ENCODE measurements at places on chromosomes 16 and 17. TPM values are rescaled to one million over a fixed set of nuclear protein-coding genes. Genes with fewer than 3 reads are reported as not detected.

TBX6 gene
- 0.39 TPM for total RNA-seq

CNEP1R1 gene
- total RNA-seq: 37.9 TPM

KRTAP2-3 gene
- not detected for total RNA-seq

TEX14 gene
- total RNA-seq: 0.09 TPM

TNP2 gene
- not detected for total RNA-seq

BIRC5 gene
- total RNA-seq: 169 TPM

TBC1D3C gene
- not detected for total RNA-seq

LRRC75A gene
- 7.2 TPM for total RNA-seq

CDRT4 gene
- total RNA-seq: 18.2 TPM

ACSM5 gene
- not detected for total RNA-seq

- H3K36me3 ChIP-seq: no peaks in the 10 kb centered on the region
- no peak overlapping the region for H3K4me3 ChIP-seq
- peaks cover 33% of the 10 kb centered on the region for H3K4me1 ChIP-seq
- H3K27me3 ChIP-seq: no peaks in the 10 kb centered on the region
Measured at GRCh38 chr17:4604111-4604644, 19.8 kb downstream of the SMTNL2 start.

DNA sequence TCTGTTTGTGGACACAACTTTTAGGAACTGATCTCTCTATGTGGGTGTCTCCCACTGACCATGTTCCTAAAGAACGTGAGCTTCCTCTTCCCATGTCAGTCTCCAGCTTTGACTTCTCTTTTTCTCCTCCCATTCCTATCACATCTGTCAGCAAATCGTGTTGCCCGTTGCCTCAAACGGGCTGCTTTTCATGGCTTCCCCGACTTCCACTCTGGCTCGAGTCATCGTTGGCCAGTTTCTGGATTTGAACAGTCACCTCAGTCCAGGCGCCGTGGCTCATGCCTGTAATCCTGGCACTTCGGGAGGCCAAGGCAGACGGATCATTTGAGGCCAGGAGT, 5.4 kb downstream of the ABCC1 start:
- H3K27ac ChIP-seq: no peak overlapping the region
- H3K4me1 ChIP-seq: peaks cover 25% of the 10 kb centered on the region
- H3K4me3 ChIP-seq: no peak overlapping the region
- DNase-seq: no peak

GRCh38 chr16:50295541-50296132, 29.3 kb downstream of the ADCY7 start:
- H3K27me3 ChIP-seq: no peaks in the 10 kb centered on the region
- DNase-seq: no peak
- no peaks in the 10 kb centered on the region for H3K4me1 ChIP-seq
- H3K4me3 ChIP-seq: no peak overlapping the region
- H3K27ac ChIP-seq: no peak overlapping the region

- DNase-seq: peak; percentile 72
- H3K36me3 ChIP-seq: no peaks in the 10 kb centered on the region
- no peak overlapping the region for H3K27ac ChIP-seq
Measured at GRCh38 chr17:39564211-39564848, 43.4 kb downstream of the NEUROD2 start.

DNA sequence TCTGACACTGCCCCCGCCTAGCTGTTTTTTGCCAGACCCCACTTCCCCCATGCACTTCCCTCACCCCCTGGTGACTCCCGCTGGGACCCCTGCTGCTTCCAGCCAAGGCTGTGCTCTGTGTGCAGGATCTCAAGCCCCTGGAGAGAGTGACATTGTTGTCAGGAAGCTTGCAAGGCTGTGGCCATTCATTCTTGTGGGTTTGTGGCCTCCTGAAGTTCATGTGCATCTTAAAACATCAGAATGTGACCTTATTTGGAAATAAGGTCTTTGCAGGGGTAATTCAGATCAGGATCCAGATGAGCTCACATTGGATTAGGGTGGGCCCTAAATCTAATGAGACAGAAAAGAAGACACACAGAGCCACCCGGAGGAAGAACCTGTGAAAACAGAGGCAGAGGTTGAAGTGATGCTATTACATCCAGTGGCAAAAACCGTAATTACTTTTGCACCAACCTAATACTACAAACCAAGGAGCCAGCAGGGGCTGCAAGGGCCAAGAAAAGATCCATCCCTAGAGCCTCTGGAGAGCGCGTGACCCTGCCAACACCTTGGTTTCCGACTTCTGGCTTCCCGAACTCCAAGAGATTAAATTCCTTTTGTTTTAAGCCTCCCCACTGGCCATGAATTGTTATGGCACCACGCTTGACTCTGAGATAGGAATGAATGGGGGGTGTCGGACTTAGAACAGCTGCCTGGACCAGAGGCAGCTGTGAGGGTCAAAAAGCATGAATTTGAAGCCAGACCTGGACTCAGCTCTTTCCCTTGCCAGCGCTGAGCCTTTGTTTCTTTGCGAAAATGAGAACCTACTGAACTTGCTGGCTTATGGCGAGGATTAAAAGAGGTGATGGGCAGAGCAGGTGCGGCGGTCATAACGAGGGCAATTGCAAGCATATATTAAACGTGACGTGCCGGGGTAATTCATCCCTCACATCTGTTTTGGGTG, 75.5 kb downstream of the BMERB1 start:
- no peak overlapping the region for H3K27ac ChIP-seq
- H3K4me1 ChIP-seq: peaks cover 9% of the 10 kb centered on the region
- no peaks in the 10 kb centered on the region for H3K36me3 ChIP-seq
- DNase-seq: peak; percentile 52
- no peak overlapping the region for H3K4me3 ChIP-seq

DNA sequence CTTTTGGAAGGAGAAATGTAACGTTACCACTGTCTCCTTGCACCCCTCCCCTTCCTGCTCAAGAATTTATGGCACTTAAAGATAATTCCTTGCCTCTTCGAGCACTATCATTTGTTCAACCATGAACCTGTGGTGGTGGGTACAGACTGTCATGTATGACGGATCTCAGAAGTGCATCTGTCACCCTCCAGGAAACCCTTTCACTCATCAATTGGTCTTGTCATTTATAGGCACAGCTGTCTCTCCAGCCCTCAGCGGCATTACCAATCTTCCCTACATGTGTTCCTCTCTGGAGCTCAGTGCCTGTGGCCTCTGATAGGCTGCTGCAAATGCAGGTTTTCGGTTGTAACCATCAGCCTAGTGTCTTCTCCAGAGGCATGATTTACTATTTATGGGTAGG, 15.0 kb downstream of the CNTNAP4 start:
- no peaks in the 10 kb centered on the region for H3K4me1 ChIP-seq
- H3K4me3 ChIP-seq: no peak overlapping the region
- no peak for DNase-seq
- no peaks in the 10 kb centered on the region for H3K27me3 ChIP-seq
- H3K27ac ChIP-seq: no peak overlapping the region

GRCh38 chr17:21029036-21029435, 13.8 kb downstream of the USP22 start:
- H3K27ac ChIP-seq: no peak overlapping the region
- H3K4me1 ChIP-seq: peaks cover 11% of the 10 kb centered on the region
- no peak overlapping the region for H3K4me3 ChIP-seq
- no peaks in the 10 kb centered on the region for H3K27me3 ChIP-seq
- no peak for DNase-seq
- H3K36me3 ChIP-seq: no peaks in the 10 kb centered on the region

GRCh38 chr16:9212621-9213020, 121.2 kb downstream of the HAPSTR1 start:
- H3K27me3 ChIP-seq: no peaks in the 10 kb centered on the region
- no peaks in the 10 kb centered on the region for H3K36me3 ChIP-seq
- H3K27ac ChIP-seq: no peak overlapping the region
- no peaks in the 10 kb centered on the region for H3K4me1 ChIP-seq

DNA sequence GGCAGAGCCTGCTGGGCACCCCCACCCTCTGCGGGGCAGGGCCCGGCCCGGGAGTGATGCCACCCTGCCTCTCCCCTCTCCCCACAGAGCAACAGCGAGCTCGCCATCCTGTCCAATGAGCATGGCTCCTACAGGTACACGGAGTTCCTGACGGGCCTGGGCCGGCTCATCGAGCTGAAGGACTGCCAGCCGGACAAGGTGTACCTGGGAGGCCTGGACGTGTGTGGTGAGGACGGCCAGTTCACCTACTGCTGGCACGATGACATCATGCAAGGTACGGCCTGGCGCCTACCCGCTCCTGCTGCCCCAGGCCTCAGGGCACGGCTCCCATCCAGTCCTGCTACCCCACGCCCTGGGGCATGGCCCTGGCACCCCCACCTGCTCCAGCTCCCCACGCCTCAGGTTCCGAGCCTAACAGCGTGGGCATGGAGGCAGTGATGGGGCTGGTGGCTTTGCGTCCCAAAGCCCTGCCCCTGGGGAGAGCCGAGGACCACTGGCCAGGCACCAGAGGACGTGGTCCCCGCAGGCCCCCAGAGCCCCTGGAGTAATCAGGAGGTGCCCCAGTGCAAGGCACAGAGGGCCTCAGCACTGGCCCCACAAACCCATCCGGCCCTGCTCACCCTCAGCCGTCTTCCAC, 38.4 kb downstream of the TSC2 start:
- H3K4me1 ChIP-seq: no peaks in the 10 kb centered on the region
- no peaks in the 10 kb centered on the region for H3K27me3 ChIP-seq
- no peak overlapping the region for H3K27ac ChIP-seq
- no peak for DNase-seq

GRCh38 chr17:80856863-80857755, 134.5 kb upstream of the CHMP6 start:
- H3K27ac ChIP-seq: no peak overlapping the region
- H3K36me3 ChIP-seq: no peaks in the 10 kb centered on the region
- no peak for DNase-seq
- H3K4me1 ChIP-seq: peaks cover 17% of the 10 kb centered on the region

DNA sequence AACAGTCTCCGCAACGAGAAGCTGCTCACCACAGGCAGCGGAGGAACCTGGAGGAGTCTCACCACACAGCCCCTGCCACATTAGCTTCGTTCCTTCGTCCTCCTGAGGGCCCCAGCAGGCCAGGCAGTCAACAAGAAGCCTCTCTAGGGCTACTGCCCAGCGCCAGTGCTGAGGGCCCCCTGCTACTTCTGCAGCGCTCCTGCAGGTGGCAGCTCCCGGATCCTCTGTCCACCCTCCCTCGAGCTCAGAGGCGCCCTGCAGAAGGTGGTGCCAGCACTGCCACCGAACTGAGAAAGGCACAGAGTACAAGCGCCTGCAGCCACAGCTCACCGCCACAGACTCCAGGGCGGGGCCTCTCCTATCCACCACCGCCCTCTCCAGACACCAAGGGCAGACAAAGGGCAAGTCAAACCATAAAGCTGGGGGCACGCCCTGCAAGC, 27.3 kb downstream of the KDM8 start:
- DNase-seq: no peak
- no peaks in the 10 kb centered on the region for H3K4me1 ChIP-seq
- H3K27ac ChIP-seq: no peak overlapping the region

DNA sequence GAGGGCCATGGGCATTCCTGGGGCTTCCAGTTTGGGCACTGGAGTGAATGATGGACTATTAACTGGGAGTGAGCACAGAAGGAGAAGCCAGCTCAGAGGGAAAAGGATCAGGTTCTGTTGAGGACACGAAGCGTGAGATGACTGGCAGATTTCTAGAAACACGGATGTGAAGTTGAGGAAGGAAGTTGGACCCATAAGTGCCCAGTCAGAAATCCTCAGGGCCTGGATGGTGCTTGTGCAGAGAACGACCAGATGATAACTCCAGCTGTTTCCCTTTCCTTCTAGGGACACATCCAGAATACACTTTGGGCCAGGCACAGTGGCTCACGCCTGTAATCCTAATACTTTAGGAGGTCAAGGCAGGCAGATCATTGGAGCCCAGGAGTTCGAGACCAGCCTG, 23.3 kb upstream of the ANKRD40CL start:
- no peak overlapping the region for H3K4me3 ChIP-seq
- H3K36me3 ChIP-seq: no peaks in the 10 kb centered on the region
- no peak for DNase-seq
- peaks cover 10% of the 10 kb centered on the region for H3K4me1 ChIP-seq
- no peaks in the 10 kb centered on the region for H3K27me3 ChIP-seq

- no peaks in the 10 kb centered on the region for H3K27me3 ChIP-seq
- H3K4me1 ChIP-seq: peaks cover 7% of the 10 kb centered on the region
- DNase-seq: no peak
- no peaks in the 10 kb centered on the region for H3K36me3 ChIP-seq
- H3K27ac ChIP-seq: no peak overlapping the region
- no peak overlapping the region for H3K4me3 ChIP-seq
Measured at GRCh38 chr17:68801335-68802247, 153.6 kb downstream of the ABCA8 start.

DNA sequence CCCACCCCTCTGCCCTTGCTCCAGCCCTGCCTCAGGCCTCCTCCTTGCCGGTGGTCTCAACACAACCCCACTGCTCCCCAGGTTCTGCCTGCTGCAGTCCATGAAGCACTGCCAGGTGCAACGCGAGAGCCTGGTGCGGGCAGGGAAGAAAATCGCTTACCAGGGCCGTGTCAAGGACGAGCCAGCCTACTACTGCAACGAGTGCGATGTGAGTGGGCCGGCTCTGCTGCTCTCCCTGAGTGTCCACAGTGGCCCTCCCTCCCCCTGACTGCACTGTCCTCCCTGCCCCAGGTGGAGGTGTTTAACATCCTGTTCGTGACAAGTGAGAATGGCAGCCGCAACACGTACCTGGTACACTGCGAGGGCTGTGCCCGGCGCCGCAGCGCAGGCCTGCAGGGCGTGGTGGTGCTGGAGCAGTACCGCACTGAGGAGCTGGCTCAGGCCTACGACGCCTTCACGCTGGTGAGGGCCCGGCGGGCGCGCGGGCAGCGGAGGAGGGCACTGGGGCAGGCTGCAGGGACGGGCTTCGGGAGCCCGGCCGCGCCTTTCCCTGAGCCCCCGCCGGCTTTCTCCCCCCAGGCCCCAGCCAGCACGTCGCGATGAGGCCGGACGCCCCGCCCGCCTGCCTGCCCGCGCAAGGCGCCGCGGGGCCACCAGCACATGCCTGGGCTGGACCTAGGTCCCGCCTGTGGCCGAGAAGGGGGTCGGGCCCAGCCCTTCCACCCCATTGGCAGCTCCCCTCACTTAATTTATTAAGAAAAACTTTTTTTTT, 1.8 kb upstream of the TMEM88 start:
- peak; percentile 56 for DNase-seq
- peaks cover 9% of the 10 kb centered on the region for H3K36me3 ChIP-seq
- H3K4me3 ChIP-seq: peak overlapping the region; percentile 74
- H3K27me3 ChIP-seq: peaks cover 16% of the 10 kb centered on the region
- peaks cover 38% of the 10 kb centered on the region for H3K4me1 ChIP-seq
